Sigmoid colon (tissue), 7 donors: ENCODE measurements at places on chromosomes 6 and 20. TPM values are rescaled to one million over a fixed set of nuclear protein-coding genes. Genes with fewer than 3 reads are reported as not detected.
A peak's percentile ranks its signal among the peaks of the same experiment; 100 is the strongest.

The AIF1 gene
- total RNA-seq, result 38.5 TPM

- no peak overlapping the region for H3K27ac ChIP-seq
- no peaks in the 10 kb centered on the region for H3K36me3 ChIP-seq
- peaks cover 17% of the 10 kb centered on the region for H3K4me1 ChIP-seq
- no peaks in the 10 kb centered on the region for H3K27me3 ChIP-seq
These were observed 3.2 kb upstream of the SOX4 start for GRCh38 chr6:21590346-21590745.

DNA sequence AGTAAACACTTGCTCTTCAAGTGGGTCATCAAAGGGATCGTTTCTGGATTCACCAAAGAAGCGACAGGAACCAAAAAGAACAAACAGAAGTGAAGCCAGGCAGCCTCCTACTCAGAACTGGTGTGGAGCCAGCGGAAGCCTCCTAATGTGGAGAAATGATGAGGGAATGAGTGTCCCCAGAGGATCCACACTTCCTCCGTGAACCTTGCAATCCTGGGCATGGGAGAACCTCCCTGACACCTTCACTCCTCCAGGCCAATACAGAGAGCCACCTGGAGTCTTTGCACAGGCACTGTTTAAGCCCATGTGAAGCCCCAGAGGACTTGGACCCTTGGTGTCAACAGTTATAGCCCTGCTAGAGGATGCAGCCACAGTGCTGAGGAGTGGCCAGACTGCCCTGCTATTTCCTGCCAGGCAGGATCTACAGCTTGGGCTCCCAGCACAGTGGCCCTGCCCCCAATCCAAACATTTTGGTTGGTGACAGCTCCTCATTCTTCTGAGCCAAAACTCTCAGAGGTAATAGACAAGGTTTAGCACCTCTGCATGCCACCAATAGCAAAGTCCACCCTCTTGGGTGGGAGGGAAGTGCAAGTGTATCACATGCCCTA, 23.2 kb upstream of the SERINC1 start:
- no peaks in the 10 kb centered on the region for H3K4me1 ChIP-seq
- H3K27ac ChIP-seq, result no peak overlapping the region
- no peaks in the 10 kb centered on the region for H3K27me3 ChIP-seq

DNA sequence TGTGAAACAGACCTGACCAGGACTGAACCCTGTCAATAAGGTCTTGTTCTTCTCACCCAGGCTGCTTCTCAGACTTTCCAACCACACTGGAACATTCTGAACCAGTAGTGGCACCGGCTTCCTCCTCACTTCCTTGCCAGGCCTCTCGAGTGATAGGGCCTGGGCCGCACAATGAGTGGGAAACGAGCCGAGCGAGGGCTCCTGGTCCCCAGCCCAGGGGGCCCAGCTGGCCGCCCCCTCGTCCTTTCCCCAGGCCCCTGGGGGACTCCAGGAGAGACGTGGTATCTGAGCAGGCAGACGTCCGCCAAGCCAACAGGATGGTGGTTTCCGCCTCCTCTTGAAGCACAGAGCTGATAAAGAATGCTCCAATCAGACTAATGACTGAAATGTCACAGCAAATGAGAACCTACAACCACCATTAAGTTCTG, 117.9 kb downstream of the GMDS start:
- H3K4me1 ChIP-seq, result no peaks in the 10 kb centered on the region
- no peaks in the 10 kb centered on the region for H3K36me3 ChIP-seq
- H3K27me3 ChIP-seq, result no peaks in the 10 kb centered on the region
- no peak overlapping the region for H3K27ac ChIP-seq
- H3K4me3 ChIP-seq, result no peak overlapping the region
- peak; percentile 66 for DNase-seq

DNA sequence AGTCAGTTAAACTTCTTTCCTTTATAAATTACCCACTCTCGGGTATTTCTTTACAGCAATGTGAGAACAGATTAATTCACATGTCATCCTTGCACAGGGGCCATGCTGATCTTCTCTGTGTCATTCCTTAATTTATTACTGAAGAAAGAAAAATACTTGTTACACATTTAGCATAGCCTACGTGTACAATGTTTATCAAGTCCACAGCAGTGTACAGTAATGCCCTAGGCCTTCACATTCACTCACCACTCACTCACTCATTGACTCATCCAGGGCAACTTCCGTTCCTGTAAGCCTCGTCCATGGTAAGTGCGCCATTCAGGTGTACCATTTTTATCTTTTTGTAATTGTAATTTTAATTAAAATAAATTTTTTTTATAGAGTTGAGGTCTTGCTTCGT, 73.6 kb downstream of the RSPH3 start:
- no peaks in the 10 kb centered on the region for H3K4me1 ChIP-seq
- no peak overlapping the region for H3K27ac ChIP-seq
- H3K27me3 ChIP-seq, result no peaks in the 10 kb centered on the region
- no peaks in the 10 kb centered on the region for H3K36me3 ChIP-seq
- no peak for DNase-seq
- no peak overlapping the region for H3K4me3 ChIP-seq

DNA sequence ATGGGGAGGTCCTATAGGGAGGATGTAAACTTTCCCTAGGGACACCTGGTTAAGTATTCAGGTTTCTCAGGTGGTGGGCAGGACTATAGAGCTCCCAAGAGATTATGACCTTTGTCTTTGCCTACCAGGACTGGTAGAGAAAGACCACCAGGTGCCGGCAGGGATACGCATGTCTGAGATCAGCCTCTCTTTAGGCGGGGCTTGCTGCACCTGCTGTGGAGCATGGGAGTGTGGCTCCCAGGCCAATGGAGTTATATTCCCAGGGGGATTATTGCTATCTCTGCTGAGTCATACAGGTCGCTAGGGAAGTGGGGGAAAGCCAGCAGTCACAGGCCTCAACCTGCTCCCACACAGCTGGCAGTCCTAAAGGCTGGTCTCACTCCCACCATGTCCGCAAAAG, 280.5 kb upstream of the MMS22L start:
- H3K36me3 ChIP-seq, result no peaks in the 10 kb centered on the region
- no peak for DNase-seq

DNA sequence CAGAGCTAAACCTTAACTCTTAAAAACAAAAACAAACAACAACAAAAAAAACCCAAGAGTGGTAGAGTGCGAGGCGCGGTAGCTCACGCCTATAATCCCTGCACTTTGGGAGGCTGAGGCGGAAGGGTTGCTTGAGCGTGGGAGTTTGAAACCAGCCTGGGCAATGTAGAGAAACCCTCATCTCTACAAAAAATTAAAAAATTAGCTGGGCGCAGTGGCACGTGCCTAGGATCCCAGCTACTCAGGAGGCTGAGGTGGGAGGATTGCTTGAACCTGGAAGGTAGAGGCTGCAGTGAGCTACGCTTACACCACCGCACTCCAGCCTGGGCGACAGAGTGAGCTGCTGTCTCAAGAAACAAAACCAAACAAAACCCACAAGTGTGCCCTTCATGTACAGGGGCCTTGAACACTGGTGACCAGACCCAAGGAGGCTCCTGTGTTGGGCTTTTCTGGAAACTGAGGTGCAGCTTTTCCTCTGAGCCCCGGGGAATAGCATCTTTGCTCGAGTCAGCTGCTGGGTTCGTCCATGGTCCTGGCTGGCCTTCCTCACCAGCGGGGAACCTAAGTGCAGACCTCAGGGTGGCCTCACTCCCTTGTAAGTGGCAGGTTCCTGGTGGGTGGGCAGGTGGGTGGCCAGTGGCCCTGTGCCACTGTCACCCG, 39.9 kb downstream of the PYGB start:
- no peak overlapping the region for H3K4me3 ChIP-seq
- no peaks in the 10 kb centered on the region for H3K27me3 ChIP-seq
- no peak overlapping the region for H3K27ac ChIP-seq
- H3K36me3 ChIP-seq, result peaks cover 100% of the 10 kb centered on the region
- DNase-seq, result peak; percentile 18

GRCh38 chr6:150144294-150144868, 1.5 kb downstream of the PPP1R14C start:
- H3K27me3 ChIP-seq, result peaks cover 58% of the 10 kb centered on the region
- peaks cover 22% of the 10 kb centered on the region for H3K4me1 ChIP-seq
- H3K36me3 ChIP-seq, result no peaks in the 10 kb centered on the region
- no peak overlapping the region for H3K4me3 ChIP-seq
- no peak overlapping the region for H3K27ac ChIP-seq
- DNase-seq, result no peak

GRCh38 chr20:50715694-50716093, 15.7 kb upstream of the PARD6B start:
- H3K36me3 ChIP-seq, result no peaks in the 10 kb centered on the region
- no peaks in the 10 kb centered on the region for H3K4me1 ChIP-seq
- H3K27me3 ChIP-seq, result no peaks in the 10 kb centered on the region
- H3K27ac ChIP-seq, result no peak overlapping the region

The ETV7 gene
- total RNA-seq, result 2.2 TPM

GRCh38 chr20:22949331-22950109, 85.6 kb upstream of the SSTR4 start:
- H3K4me3 ChIP-seq, result no peak overlapping the region
- no peaks in the 10 kb centered on the region for H3K4me1 ChIP-seq
- H3K36me3 ChIP-seq, result no peaks in the 10 kb centered on the region
- DNase-seq, result no peak
